Pulmonary artery endothelial cell (primary cell): ENCODE measurements at places on chromosomes 2 and 18.

DNA sequence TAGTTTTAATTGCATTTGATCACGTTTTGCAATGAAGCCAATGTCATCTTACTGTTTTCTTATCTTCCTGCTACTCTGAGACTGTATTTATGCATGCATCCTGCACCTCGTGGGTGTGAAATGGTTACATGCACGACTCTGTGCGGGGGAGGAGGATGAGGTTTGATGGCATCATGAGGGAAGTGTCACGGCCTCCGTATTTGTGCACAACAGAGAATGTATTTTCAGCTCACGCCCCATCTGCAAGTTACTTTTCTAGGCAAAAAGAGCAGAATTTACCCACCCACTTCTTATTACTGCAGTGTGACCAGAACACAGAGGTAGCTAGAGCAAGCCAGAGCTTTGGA is 145.1 kb downstream of the TDRD15 start:
- no peak for DNase-seq

GRCh38 chr2:105521616-105522015 is 122.8 kb upstream of the FHL2 start:
- DNase-seq = no peak

GRCh38 chr18:79558196-79558932 is 121.2 kb upstream of the CTDP1 start:
- no peak for DNase-seq

- no peak for DNase-seq
These were observed 40.9 kb downstream of the SCN9A start for GRCh38 chr2:166334805-166335204.

GRCh38 chr2:172945510-172945850 is 130.2 kb upstream of the MAP3K20 start:
- no peak for DNase-seq

DNA sequence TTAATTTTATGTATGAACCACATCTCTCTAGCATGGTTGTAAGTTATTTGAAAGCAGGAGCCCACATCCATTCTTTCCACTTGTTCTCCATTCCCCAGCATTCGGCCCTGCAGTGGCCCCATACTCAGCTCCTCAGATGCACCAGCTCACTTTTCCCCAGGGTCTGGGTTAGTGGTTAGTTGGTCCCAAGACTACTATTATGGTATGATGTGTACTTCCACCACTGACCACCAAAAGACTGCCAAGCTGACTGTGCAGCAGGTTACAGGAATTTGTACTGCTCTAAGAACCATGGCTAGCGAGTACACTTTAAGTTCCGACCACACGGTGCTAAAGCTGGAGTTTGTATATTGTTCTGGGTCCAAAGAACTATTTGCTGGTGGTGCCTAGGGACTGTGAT is 413.6 kb upstream of the TCF4 start:
- no peak for DNase-seq

DNA sequence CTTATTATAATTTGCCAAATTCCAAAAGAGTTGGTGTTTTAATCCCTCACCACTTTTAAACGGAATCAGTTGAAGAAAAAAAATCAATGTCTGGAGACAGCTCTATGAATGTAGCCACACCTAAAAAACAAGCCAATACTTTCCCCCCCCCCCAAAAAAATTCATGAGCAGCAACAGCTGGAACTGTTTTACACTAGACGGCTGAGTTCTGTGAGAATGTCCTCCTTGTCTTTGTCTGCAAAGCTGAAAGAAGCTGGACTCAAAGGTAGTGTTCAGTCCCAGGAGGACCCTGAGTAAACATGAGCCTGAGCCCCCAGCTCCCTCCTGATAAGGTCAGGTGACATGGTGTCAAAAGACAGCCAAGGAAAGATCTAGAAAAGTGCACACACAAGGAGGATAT is 68.2 kb downstream of the ZNF521 start:
- DNase-seq = no peak

DNA sequence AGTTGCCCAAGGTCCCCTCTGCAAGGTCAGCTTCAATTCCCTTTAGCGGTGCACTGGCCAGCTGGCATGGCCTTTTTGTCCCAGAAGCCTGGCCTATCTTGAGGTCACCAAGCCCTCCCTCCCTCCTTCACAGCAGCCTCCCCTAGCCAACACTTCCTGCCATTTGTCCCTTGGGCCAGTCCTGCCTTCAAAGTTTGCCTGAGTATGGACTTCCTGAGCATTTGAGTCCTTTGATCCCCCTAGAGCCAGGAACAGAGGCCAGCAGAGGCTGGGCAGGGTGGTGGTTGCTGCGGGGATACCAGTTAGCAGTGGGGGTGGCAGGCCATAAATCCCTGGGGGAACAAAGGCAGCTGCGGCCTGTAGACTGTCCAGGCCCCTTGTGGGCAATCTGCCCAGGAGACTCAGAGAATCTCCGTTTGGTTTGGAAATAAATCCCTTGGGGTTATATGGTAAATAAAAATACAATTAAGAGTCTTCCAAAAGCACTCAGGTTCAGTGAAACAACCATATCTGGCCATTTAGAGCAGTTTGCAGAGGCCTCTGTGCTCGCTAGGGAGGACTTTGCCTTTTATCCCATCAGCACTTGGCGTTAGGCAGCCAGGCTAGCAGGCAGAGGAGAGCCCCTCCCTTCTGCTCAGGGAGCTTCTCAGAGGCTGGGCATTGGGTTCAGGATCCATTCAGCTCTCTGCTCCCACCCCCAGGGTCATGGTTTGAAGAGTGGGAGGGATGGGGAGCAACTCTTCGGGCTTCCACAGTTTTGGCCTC is 3.1 kb upstream of the HES6 start:
- no peak for DNase-seq

DNA sequence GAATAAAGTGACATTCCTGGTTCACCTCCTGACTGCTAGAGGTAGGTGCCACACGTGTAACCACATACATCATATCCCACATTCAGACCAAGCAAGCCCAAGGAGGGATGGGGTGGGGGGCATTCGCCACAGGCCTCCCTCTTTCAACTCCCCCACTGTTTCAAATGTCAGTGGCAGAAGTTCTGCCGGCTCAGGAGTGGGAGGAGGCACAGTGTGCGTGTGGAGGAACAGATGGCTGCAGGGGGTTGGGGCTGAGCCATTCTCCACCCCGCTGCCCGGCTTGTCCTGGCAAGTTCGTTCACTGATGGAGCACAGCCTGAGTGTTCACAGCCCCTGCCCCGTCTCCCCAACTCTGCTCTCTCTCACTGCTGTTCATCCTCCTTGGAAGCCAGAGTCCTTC is 75.4 kb upstream of the TANC1 start:
- no peak for DNase-seq

- no peak for DNase-seq
These were observed 171.9 kb downstream of the GALNT1 start for GRCh38 chr18:35753306-35753910.

DNA sequence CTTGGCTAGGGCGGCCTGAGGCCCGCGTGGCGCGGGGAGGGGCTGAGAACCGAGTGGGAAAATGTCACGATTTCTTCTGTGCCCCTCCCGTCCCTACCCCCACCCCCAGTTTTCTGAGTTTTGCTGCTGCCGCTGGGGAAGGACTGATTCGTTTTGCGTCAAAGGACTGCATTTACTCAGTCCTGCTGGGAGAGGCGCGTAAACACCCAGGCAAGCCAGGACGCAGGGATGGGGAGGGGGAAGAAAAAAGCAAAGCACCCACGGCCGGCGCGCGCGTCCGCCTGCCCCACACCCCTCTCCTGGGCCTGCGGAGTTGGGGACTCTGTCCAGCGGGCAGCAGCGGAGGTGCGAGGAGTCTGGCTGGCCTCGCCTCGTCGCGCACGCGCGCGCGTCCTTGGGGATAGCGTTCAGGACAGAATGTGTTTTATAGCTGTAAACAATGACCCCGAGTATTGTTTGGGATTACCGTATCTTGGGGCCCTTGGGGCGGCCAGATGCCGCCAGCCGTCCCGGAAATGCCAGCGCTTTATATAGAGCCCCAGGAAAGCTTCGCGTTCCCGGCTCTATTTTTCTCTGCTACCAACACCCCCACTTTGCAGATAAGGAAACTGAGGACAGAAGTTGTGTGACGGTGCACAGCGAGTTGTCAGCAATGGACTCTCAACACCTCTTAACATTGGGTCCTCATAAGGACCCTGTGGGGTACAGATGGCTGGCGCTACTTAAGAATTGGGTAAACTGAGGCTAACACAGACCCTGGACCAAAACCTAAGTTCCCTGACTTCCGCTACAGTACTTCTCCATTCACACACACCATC is 1.7 kb upstream of the FOSL2 start:
- DNase-seq = peak; percentile 66

GRCh38 chr2:152513681-152514080 is 178.7 kb downstream of the FMNL2 start:
- DNase-seq = no peak

DNA sequence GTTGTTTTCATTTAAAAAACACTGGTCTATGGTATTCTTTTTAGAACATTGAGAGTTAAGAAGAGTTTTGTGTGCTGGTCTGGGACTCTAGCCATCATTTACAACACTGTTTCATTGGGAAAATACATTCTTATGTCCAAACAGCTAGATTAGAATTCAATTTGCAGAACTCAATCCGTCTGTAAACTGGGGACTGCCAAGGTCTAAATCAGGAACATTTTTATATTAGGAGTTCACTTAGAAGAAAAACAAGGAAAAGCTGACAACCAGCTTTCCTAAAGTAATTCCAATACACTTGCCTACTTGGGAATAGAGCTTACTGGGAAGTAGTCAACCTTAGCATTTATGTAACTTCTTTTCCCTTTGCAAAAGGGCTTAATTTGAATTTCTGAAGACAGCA is 91.5 kb upstream of the RNF152 start:
- no peak for DNase-seq

DNA sequence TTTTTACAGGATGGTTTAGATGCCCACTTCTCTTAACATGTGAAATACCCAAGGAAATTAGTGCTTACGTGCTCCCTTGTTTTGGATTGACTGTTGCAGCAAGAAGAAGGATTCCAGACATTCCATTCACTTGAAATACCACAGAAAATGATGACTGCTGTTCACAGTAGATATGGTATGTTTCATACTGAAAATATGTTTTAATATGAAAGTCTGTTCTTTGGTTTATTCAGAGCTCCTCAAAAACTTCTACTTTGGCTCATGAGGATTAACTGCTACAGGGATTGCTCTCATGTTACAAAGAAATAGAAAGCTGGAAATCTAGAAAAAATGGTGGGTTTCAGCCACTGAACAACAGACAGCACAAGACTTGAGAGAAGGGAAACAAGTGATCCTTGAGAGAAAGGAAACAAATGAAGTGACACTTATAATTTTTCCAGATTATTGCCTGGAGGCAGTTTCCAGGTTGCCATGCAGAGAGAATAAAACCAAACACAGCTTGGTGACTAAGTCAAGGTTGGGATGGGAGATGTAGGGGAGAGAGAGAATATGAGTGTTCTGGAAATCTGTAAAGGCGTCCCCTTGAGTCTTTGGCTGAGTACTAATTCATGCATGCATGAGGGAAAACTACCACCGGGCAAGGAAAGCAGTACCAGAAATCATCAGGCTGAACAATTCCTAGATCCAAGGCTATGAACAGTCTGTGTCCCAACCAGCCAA is 348.1 kb downstream of the CLIP4 start:
- no peak for DNase-seq

DNA sequence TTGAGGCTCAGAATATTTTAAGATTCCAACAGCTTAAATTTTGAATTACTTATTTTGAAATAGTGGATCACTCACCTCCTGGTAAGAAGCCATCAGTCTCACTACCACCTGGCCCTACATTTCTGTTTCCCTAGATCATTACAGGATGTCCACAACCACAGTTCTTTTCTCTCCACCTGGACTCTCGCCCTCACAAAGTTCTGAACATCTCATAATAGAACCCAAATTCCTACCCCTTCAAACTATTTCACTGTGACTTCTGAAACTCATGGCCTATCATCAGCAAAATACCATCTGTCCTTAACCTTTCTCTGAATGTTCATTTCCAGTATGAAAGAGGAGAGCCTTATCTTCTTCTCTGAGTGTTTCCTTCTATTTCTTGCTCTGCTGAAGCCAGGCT is 299.2 kb upstream of the MGAT5 start:
- no peak for DNase-seq

- no peak for DNase-seq
These were observed 95.4 kb upstream of the FZD7 start for GRCh38 chr2:201938156-201938775.

DNA sequence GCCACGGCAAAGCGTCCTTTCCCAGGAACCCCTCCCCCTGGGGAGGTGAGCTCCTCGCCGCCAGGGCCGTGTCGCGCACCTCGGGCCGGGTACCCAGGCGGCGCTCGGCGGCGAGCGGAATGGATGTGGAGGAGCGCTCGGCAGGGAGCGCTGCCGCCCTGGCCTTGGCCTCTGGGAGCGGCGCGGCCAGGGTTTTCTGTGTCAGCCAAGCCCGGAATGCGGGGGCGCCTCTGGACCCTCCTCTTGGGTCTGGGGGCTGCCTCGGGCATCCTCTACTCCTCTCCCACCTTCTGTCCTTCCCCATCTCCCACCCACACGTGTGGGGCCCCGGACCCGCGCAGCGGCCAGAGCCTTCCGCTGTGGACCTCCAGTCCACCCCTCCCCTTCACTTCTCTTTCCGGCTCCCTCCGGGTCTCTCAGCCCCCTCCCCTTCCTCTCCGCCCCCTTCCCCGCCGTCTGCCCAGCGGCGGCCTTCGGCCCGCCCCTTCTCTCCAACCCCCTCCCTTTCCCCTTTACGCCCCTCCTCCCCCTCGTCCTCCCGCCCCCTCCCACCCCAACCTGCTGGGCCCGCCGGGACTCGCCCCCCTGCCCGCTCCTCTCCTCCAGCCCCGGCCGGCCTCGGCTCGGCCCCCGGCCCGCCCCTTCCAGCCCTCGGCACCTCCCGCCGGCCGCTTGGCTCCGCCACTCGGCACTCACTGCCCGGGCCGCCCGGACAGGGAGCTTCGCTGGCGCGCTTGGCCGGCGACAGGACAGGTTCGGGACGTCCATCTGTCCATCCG is at the start of gene MERTK:
Gene MERTK, plus strand, starts transcription at position 684 of the 779 bp plus-strand sequence. CDS start 129 bp downstream, outside the sequence.
- DNase-seq = peak; percentile 80

DNA sequence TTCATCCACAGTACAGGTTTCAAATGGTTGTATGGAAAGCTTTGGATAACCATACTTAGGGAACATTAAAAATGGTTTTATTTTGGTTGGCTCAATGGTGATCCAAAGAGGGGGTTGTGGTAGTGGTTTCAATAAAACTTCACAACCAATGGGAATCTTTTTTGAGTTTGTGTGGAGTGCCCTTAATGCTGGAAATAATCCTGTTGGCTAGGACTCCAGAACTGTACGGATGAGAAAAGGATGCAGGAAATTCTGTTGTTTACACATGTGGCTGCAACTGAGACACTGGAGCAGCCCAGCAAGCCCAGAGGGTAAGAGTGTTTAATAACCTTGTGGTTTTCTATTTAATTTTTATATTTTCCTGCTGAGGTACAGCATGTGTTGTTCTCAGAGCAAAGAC is at the start of gene CCDC102B:
Gene CCDC102B, plus strand, starts transcription at position 210 of the 400 bp plus-strand sequence. CDS start 38,684 bp downstream, outside the sequence.
- DNase-seq = no peak

GRCh38 chr18:10182009-10182624 is 268.3 kb downstream of the VAPA start:
- no peak for DNase-seq

GRCh38 chr2:228648541-228648940 is 467.1 kb upstream of the SPHKAP start:
- DNase-seq = no peak
